ENCODE measurements at places on chromosomes 4 and X. TPM values are rescaled to one million over a fixed set of nuclear protein-coding genes. Genes with fewer than 3 reads are reported as not detected.
A peak's percentile ranks its signal among the peaks of the same experiment; 100 is the strongest.

- DNase-seq = no peak
These were observed 6.9 kb downstream of the FABP2 start for GRCh38 chr4:119315036-119315435.

KLHL4 gene
- total RNA-seq = not detected

GRCh38 chr4:181503687-181504390 lies 739.4 kb upstream of the TENM3 start:
- no peak for DNase-seq

- no peak for DNase-seq
These were observed 62.2 kb downstream of the ANXA3 start for GRCh38 chr4:78613522-78614321.

USP46 gene
- 24.0 TPM for total RNA-seq

- DNase-seq = no peak
These were observed 1.2 kb downstream of the RPGR start for GRCh38 chrX:38326086-38326485.

GRCh38 chr4:176999935-177000543 lies 207.3 kb upstream of the VEGFC start:
- DNase-seq = no peak

DNA sequence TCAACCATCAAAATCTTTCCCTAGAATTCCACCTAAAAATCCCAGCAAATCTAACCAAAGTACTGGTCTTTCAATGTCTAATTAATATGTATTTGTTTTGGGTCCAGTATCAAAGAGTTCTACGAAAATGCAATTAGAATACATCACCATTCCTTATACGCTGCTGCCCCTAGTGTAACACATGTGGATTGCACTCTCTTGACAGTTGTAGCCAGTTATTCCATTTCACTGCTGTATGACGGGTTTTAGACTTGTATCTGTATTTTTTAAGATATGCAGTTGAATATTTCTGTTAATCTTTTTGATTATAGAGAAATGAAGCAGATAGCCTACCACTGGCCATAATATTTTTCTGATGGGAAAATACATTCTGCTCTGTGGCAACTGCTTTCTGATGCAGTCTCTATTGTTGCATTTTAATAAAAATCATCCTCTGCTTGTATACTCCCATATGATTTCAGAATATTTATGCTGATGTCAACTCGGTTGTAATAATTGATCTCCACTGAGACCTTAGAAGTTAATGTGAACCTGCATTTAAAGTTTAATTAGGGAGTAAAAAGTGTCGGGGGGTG lies 17.1 kb upstream of the PAGE2B start:
- DNase-seq = peak; percentile 5

- no peak for DNase-seq
These were observed 457 bp downstream of the TFE3 start for GRCh38 chrX:49042581-49043219.

GRCh38 chrX:48936429-48937053 lies 17.7 kb upstream of the PIM2 start:
- no peak for DNase-seq

DNA sequence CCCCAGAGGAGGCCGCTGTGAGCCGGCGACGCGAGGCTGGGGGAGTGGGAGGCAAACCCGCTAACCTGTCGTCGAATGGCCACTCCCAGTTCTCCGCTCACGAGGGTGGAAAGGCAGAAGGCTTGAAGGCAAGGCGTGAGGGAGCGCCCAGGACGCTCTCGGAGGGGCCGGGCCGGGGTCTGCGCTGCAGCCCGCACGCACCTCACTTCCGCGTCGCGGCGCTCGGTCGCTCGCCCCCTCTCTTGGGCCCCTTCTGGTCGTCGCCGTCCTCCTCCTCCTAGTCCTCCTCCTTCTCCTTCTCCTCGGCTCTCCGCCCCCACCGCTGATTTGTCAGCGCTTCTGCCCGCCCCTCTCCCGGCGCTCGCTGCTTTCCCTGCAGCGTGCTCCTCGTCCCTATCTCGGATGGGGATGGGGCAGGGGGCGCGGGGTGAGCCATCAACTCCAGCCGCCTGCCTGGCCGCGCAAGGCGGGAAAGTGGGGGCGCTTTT lies at the start of gene SNCA:
SNCA (minus strand) TSS at position 265 of the 488 bp plus-strand sequence. CDS start 1,494 bp downstream, outside the sequence.
- DNase-seq = no peak

Data from T-helper 17 cell (primary cell).